ENCODE measurements at places on chromosomes 16 and 17.

DNA sequence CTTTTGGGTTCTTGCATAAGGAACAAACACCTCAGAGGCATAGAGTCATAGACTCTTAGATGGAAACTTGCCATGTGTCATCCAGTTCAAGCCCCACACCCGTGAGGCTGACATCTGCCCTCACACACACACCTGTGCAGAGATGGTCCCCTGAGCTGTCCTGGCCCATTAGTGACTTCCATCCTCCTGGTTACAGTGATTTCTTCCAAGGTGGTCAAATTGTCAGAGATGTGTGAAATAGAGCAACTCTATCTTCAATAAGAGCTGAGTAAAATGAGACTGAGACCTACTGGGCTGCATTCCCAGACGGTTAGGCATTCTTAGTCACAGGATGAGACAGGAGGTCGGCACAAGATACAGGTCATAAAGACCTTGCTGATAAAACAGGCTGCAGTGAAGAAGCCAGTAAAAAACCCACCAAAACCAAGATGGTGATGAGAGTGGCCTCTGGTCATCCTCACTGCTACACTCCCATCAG is 342.2 kb upstream of the TNRC6C start:
- no peak for DNase-seq

GRCh38 chr17:76718516-76718915 is 7.8 kb upstream of the MXRA7 start:
- no peak for DNase-seq

DNA sequence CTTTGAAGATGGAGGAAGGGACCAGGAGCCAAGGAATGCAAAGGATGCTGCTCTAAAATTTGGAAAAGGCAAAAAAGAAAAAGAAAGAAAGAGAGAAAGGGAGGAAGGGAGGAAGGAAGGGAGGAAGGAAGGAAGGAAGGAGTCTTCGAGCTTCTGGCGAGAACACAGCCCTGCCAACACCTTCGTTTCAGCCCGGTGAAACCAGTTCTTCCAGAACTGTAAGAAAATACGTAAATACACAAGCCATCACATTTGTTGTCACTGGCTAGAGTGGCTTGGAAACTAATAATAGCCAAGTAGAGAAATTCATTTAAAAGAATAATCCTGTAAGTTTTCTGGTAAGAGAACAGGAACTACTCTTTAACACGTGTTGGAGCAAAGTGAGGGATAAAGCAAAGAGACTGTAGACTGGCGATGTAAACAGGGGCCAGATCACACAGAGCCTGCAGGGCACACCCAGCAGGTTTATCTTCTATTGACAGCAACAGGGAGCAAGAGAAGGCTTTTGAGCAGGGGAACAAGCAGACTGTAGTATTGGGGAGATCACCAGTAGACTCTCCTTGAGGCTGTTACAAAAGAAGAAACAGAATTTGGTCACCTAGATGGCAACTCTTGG is 188.7 kb upstream of the MPHOSPH6 start:
- no peak for DNase-seq

DNA sequence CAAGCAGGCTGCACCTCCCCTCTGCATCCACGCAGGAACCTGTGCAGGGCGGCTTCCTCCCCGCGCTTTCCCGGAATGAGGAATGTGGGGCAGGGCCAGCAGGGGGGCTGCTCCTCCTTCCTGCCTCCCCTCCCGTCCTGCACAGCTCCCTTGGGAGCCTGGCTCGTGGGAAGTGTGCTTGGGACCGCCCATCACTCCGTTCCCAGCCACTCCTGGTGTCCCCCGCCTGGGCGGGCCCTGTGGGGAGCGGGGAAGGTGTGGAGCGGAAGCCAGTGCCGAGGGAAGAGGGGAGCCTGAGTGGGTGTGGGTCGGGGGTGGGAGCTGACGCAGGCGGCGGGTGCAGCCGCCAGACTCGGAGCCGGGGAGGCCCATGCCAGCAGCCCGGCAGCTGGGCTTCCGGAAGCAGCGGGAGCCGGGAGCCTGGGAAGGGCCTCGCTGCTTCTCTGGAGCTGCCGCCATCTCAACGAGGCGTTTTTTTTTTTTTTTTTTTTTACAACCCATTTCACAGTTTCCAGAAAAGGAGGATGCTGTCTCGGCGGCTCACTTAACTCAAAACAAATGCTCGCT is 24.1 kb downstream of the BAHCC1 start:
- DNase-seq: peak; percentile 94

DNA sequence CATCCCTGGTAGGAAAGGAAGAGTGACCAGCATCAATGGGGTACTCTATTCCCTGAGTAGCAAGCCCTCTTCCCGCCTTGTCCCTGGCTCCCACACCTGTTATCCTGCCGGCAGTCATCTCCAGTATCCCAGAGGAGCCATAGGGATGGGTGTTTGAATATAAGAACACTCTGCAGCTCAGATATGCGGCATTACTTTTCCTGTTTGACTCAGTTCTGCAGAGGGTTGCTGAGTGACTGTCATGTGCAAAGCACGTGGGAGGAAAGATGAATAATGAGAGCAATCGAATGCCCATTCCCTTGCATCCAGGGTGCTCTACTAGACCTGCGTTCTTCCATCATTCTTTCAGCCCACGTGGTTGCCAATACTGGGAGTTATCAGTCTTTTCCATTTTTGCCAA is 115.1 kb downstream of the PRKCB start:
- DNase-seq: no peak

- DNase-seq: no peak
Measured at GRCh38 chr16:165539-166374, at the start of gene HBM. TSS of gene HBM (plus strand) at chr16:165978. CDS start at chr16:165998, 20 bp downstream.

GRCh38 chr17:49748791-49749190 is 15.1 kb downstream of the FAM117A start:
- no peak for DNase-seq

GRCh38 chr17:58388302-58389190 is 28.8 kb downstream of the RNF43 start:
- DNase-seq: no peak

DNA sequence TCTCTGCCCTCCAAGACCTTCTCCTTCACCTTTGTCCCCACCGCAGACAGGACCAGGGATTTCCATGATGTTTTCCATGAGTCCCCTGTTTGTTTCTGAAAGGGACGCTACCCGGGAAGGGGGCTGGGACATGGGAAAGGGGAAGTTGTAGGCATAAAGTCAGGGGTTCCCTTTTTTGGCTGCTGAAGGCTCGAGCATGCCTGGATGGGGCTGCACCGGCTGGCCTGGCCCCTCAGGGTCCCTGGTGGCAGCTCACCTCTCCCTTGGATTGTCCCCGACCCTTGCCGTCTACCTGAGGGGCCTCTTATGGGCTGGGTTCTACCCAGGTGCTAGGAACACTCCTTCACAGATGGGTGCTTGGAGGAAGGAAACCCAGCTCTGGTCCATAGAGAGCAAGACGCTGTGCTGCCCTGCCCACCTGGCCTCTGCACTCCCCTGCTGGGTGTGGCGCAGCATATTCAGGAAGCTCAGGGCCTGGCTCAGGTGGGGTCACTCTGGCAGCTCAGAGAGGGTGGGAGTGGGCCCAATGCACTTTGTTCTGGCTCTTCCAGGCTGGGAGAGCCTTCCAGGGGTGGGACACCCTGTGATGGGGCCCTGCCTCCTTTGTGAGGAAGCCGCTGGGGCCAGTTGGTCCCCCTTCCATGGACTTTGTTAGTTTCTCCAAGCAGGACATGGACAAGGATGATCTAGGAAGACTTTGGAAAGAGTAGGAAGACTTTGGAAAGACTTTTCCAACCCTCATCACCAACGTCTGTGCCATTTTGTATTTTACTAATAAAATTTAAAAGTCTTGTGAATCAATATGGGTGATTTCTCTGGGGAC is 12.2 kb downstream of the CX3CL1 start:
- no peak for DNase-seq

GRCh38 chr17:39122991-39123390 is 28.4 kb downstream of the PLXDC1 start:
- no peak for DNase-seq

DNA sequence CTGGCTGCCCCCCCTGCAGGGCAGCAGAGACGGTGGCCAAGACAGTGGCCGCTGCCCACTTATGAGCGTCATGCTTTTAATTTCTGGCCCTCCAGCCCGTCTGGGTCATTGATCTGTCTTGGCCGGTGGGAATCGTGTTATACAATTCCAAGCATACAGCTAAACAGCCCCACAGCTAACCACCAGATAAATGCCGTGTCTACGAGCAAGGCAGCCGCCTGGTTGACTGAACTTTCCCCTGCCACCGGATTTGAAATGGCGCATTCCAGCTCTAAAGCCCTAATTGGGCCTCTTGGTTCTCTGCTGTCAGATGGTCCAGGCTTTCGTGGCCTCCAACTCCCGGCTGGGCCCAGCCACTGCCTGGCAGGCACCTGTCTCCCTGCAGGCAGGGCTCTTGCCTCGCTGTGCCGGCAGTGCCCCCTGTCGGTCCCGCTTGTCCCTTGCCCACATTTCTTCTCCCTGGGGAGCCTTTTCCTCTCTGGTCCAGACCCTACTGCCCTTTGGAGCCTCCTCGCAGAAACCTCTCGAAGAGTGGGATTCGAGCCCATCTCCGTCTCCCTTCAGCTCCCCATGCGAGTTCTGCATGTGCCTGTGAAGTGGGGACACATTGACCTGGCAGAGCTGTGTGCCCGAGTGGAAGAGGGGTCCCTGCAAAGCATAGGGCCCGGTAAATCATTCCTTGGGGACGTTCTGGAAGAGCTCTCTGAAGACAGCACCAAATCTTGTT is 1.8 kb upstream of the RBFOX3 start:
- DNase-seq: peak; percentile 91

- peak; percentile 19 for DNase-seq
Measured at GRCh38 chr16:86370062-86370461, 140.3 kb upstream of the FOXF1 start.

DNA sequence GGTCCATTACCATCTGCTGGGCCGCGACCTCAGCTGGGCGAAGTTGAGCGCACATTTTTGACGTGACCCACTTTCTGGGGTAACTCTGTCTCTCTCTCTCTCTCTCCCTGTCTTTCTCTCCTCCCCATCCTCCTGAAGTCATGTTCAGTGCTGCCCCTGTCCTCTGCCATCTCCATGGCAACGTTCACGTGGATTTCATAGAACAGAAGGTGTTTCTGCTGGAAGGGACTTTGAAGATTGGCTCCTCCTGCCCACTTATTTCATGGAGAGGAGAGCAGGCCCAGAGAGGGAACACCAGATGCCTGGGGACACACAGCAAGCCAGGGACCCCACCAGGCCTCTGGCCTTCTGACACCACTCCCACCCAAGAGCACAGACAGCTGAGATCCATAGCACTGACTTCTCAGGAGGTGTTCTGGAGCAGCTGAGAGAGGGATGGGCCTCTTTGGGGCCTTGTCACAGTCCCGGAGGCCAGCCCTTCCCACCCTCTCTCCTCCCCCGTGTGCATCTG is 4.2 kb upstream of the CCNF start:
- DNase-seq: no peak

DNA sequence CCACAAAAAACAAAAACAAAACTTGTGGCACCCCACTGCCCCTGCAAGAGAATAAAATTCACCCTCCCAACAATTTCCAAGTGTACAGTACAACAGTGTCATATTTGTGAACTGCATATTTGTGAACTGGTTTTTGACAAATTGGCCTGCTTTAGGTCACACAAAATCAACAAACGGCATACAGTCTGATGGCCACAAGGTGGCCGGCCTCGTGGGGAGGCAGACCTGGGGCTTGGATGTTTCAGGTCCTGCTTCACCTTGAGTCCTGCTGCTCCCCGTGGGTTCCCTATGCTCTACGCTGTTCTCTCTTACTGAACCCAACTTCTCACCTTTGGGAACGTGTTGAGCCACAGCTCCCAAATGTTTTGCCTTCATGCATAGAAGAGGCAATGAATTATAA is 102.2 kb downstream of the CDK5R1 start:
- peak; percentile 40 for DNase-seq

DNA sequence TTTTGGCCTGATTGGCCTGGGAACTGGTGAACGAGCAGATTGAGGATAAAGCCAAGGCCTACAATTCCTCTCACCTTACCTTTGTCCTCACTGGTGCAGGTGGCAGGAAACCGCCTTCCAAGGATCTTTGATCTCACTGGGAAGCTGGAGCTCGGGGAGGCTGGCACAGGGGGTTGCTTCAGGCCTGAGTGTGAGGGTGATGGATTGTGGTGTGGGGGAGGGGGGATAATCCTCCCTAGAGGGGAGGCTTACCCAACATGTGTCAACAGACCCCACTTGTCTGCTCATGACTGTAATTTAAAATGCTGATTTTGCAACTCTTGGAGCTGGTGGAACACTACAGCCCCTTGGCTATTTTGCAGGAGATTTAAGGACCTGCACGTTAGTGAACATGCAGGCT is 4.5 kb upstream of the RMI2 start:
- DNase-seq: no peak

DNA sequence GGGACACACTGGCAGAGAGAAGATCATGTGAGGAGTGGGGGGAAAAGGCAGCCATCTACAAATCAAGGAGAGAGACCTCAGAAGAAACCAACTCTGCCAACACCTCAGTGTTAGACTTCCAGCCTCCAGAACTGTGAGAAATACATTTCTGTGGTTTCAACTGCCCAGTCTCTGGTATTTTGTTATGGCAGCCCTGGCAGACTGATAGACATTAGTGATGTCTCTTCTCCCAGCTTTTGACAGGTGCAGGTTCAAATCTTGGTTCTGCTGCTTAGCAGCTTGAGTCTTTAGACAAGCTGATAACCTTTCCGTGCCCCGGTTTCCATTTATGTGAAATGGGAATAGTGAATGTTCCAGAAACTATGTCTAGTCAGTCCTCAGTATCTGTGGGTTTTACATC is 199.5 kb downstream of the SNX29 start:
- DNase-seq: no peak

GRCh38 chr16:20441191-20441590 is 10.1 kb upstream of the ACSM2A start:
- no peak for DNase-seq

- DNase-seq: no peak
Measured at GRCh38 chr17:81399481-81400153, 4.4 kb downstream of the BAHCC1 start.

- peak; percentile 34 for DNase-seq
Measured at GRCh38 chr16:58127033-58127556, 2.1 kb downstream of the CFAP20 start.

DNA sequence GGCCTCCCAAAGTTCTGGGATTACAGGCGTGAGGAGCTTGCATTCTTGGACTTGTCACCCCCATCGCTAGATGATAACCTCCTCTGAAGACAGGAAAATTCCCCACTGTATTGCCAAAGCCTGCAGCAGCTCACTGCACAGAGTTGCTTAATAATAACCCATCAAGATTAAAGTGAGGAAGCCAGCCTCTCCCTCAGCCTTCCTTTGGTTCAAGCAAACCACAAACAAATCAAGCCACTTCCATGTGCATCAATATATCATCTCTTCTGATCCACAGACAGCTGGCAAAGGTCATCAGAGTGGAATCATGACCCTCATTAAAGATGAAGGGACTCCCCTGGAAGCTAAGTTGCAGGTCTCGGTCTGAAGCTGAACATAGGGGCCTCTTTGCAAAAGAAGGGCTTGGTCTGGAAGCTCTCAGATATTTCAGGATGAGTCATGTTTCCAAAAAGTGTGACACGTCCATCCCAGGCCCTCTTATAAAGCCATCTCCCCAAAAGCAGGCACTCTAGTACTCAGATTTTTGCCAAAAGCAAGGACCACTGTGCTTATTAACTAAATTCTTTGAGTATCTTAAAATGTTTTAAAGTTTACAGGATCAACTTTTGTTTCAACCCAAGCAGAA is 4.8 kb downstream of the EMP2 start:
- DNase-seq: no peak

- DNase-seq: no peak
Measured at GRCh38 chr17:56300144-56300543, 146.9 kb downstream of the ANKFN1 start.

All from NCI-H82 (cell line).